ENCODE measurements at places on chromosomes 3 and 15. TPM values are rescaled to one million over a fixed set of nuclear protein-coding genes. Genes with fewer than 3 reads are reported as not detected.
A peak's percentile ranks its signal among the peaks of the same experiment; 100 is the strongest.

Gene ZBTB47
- total RNA-seq = 3.5 TPM

Gene RPP25
- 9.0 TPM for total RNA-seq

Gene ITIH4
- total RNA-seq = 5.4 TPM

Gene GATA2
- 1.3 TPM for total RNA-seq

Gene NMB
- total RNA-seq = 9.1 TPM

Gene KLHL18
- total RNA-seq = 20.7 TPM

Gene THBS1
- 12.2 TPM for total RNA-seq

Gene TLR9
- not detected for total RNA-seq

Gene ITPKA
- total RNA-seq = 0.75 TPM

GRCh38 chr15:40770147-40770721 is 454 bp downstream of the C15orf62 start:
- DNase-seq = no peak

- DNase-seq = no peak
These were observed 163.3 kb downstream of the PLCH1 start for GRCh38 chr3:155581579-155581978.

- DNase-seq = no peak
These were observed 9.2 kb upstream of the MCCC1 start for GRCh38 chr3:183108470-183108869.

DNA sequence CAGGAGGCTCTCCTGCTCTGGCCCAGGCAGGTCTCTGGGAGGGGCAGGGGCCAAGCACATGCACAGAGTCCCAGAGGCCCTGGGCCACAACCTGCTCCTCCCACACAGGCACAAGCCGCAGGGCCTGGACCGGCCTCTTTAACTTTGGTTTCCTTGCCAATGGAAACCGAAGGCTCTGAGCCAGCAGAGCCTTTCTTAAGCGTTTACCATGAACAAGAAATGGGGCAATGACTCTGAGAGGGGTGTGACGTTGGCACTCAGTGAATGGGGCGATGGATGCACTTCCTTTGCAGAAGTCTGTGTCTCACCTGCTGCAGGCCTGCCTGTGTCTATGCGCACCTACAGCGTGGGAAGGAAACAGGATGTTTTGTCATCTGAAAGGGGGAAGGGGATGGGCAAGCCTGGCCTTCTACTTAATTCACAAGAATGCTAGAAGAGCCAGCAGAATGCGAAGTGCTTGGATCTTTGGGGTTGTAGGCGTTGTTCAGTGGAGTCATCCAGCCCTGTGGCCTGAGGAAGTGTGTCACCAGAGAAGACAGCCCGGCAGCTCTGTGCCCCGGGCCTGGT is 41.8 kb downstream of the IFT122 start:
- peak; percentile 61 for DNase-seq

- no peak for DNase-seq
These were observed 41.3 kb downstream of the FAM174B start for GRCh38 chr15:92614301-92614700.

DNA sequence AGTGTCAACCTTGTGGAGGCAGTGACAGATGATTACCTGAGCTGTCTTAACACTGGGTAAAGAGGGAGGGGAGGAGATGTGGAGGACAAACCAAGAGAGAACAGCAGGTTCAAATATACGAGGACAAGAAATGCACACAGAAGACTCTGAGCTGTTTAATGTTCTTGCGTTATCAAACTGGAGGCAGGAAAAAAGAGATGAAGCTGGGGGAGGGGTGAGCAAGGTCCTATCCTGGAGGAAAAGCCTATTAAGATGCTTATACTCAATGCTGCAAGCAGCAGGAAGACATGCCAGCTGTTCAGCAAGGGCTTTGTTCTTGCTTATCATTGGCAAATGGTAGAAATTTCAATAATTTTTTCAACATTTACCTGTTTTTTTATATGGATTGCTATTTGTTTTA is 345.7 kb upstream of the TRIM42 start:
- DNase-seq = no peak

GRCh38 chr15:69624155-69624520 is 171.5 kb downstream of the RPLP1 start:
- DNase-seq = no peak

GRCh38 chr3:94413336-94414108 is 350.7 kb downstream of the NSUN3 start:
- DNase-seq = no peak

- no peak for DNase-seq
These were observed 3.9 kb upstream of the PLCH1 start for GRCh38 chr3:155748611-155749365.

- DNase-seq = no peak
These were observed 103.4 kb upstream of the FHIT start for GRCh38 chr3:61354604-61355003.

DNA sequence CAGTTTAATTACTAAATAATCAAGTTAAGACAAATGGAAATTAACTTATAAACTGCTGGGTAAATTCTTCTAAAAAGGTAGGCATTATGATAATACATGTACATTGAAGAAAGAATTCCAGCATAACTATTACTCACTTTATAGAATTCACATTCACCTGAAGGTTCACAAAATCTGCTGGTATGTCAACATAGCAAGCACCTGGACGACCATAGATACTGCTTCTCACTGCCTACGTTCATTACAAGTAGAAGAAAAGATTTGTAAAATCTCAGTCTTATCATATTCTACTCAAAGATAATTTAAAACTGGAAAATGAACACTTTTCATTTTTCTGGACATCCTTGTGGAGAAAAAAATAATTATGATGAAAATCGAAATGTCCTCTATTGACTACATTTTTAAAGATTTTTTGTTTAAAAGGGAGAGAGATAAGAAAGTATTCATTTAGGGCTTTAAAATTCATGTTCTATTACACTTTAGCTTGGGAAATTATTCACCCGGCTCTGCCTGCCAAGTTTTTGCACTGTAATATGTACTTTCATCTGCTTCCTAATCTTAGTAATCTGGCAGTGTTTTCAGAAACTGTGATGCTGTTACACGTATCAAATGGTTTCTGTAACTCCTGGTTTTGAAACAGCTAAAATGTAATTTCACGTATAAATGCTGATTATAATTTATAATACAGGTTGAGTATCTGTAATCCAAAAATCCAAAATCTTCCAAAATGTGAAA is 16.1 kb downstream of the HACL1 start:
- no peak for DNase-seq

GRCh38 chr3:185912929-185913901 is 24.6 kb downstream of the TRA2B start:
- no peak for DNase-seq

GRCh38 chr3:174859756-174860155 is 622 bp downstream of the NAALADL2 start:
- no peak for DNase-seq

DNA sequence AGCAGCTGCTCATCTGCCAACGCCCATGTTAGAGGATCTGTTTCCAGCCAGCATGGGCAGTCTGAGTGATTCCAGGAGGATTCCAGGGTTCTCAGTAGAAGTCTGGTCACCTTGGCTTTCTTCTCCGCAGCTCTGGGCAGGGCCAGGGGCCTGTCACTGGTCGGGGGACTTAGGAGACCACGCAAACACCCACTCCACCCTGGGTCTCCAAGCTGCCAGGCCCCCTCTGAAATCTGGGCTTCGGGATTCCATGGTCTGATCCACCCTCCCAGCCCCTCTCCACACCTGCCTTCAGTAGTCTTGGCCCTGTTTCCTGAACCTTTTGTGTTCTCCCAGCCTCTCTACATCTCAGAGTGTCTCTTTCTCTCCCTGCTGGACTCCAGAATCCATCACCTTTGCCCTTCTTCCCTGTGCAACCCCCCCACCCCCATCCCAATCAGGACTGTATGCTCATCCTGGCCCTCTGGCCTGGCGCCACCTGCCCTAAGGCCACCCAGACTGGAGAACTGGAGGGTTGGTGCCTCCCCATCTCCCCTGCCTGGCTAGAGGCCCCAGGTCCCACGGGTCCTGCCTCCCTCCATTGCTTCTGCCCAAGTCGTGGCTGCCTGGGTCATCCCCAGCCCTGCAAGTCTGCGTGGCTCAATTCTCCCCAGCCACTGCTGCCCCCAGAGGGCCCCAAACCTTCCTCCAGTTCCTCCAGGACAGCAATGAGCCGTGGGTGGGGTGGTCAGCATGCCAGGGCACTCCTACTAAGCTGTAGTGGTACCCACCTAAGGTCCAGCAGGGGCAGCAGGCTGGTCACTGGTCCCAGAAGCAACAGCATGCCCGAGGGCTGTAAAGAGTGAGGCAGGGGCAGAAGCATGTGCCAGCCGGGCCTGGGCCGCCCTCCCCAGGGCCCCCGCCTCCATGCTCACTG is 102.8 kb downstream of the TBC1D2B start:
- DNase-seq = no peak

GRCh38 chr3:107574650-107575049 is 51.9 kb downstream of the BBX start:
- no peak for DNase-seq

DNA sequence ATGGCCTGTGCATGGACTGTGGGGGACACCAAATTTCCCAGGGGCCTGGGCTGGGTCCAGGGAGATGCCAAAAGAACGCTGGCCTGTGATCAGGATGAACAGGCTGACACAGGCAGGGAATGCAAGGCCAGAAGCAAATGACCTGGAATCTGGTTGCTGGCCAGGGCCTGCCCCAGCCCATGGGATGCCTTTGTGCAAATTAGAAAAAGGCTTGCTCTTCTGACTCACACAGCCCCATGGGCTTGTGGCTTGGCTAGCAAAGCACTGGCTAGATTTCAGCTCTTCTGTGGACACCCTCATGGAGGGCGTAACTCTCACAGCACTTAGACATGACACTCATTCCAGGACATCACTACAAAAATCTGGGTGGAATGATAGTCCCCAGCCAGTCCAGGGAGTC is 356.0 kb downstream of the SHQ1 start:
- no peak for DNase-seq

DNA sequence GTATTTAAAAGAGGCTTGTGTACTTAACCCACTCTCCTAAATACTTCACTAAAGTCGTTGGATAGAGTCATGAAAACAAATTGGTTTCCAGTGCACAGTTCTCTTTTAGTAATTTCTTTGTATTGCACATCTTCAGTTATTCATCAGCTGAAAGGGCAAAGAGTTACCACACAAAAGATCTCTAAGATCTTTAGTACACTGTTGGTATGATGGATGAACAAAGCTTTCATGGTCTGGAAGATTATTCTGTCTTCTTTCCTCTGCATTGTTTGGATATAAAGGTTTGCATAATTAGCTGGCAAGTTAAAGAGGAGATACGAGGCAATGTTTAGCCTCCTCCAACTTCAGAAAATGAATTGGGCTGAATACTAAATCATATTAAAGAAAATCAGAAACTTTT is 40.5 kb downstream of the BCHE start:
- DNase-seq = no peak

GRCh38 chr3:46709157-46709654 is 8.0 kb downstream of the TMIE start:
- DNase-seq = no peak

DNA sequence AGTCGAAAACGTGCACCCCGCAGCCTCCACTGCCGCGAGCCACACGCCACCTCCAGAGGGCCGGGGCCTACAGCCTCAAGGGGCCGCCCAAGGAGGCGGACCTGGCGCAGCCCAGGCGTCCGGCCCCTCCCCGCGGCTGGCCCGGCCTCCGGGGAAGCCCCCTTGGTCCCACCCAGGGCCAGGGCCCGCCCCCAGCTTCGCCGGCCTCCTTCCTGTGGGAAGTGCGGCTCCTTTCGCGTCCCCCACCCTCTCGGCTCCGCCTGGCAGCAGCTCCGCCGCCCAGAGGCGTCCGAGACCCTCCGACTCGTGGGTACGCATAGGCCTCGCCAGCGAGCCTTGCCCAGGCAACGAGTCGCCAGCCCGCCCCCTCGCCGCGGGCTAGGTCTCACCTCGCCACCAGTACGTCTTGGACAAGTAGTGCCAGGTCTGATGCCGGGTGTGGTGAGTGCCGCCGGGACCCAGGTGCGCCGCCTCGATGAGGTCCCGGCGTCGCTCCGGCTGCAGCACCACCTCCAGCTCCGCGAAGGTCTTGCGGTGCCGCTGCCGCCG is 642 bp downstream of the ZBTB11 start:
- DNase-seq = peak; percentile 98

- no peak for DNase-seq
These were observed 34.0 kb upstream of the CILP start for GRCh38 chr15:65245096-65245856.

GRCh38 chr3:188119846-188120245 is 34.1 kb upstream of the LPP start:
- no peak for DNase-seq

DNA sequence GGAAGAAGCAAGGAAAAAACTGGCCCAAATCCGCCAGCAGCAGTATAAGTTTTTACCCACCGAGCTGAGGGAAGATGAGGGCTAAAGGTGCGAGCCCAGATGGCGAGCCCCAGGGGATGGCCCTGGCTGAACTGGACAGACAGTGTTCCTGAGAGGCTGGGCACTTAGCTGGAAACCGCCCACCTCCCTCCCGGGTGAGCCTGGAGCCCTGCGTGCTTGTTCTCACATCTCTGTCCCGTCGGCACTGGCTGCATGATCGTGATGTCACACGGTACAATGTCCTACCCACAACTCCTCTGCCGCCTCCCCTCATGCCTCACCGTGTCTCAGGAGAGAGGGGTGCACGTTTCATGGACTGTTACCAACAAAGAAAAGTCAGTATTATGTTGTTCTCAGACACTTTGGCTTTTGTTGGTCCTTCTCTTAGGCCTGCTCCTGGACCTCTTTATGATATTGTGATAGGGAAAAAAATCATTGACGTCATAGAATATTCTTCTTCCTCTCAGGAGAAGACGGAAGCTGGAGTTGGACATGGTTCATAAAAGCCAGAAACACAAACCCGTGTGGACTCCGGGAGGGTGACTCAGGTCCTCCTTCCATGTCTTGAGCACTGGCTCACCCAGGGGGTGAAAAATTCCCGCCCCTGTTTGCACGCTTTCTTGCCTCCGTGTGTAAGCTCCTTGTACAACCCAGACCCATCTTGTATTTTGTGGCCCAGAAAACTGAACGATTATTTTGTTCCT is 201.8 kb upstream of the TPM1 start:
- DNase-seq = peak; percentile 24

DNA sequence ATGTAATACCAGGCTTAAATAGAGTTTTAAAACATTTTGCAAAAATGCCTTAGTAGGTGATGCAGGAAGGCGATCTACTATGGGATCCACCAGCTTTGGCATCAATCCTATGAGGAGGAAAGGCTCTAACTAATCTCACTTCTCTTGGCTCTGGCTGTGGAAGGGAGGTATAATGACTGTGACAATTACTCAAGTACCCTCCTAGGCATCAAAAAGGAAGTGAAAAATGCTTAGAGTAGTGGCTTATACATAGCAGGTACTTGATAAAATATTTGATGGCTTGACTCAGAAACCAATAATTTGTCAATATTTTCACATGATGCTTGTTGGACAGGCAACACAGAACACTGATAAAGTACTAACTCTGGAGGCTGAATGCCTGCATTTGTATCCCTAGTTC is 34.1 kb upstream of the SERPINI2 start:
- no peak for DNase-seq

DNA sequence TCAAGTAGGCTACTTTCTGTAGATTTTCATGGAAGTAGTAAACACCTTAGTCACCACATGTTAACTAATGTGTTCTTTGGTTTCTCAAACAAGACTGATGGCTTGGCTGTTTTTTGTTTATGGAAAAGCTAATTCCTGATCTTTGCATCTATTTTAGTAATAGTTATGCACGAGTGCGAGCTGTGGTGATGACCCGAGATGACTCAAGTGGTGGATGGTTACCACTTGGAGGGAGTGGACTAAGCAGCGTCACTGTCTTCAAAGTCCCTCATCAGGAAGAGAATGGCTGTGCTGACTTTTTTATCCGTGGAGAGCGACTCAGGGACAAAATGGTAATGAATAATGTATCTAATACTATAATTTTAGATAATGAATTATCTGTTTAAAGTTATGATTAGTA is 46.6 kb downstream of the SPRED1 start:
- no peak for DNase-seq
